ENCODE measurements at places on chromosomes 3 and 15.

DNA sequence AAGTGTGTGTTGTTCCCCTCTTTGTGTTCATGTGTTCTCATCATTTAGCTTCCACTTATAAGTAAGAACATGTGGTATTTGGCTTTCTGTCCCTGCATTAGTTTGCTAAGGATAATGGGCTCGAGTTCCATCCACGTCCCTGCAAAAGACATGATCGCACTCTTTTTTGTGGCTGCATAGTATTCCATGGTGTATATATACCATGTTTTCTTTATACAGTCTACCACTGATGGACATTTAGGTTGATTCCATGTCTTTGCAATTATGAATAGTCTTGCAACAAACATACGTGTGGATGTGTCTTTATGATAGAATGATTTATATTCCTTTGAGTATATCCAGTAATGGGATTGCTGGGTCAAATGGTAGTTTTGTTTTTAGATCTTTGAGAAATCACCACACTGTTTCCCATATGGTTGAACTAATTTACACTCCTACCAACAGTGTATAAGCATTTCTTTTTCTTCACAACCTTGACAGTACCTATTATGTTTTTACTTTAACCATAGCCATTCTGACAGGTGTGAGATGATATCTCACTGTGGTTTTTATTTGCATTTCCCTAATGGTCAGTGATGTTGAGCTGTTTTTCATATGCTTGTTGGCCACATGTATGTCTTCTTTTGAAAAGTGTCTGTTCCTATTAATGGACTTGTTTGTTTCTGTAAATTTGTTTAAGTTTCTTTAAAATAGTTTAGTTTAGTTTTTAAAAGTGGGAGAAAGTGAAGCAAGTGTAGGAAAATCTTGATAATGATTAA is 21.9 kb upstream of the SLC30A4 start:
- DNase-seq, result no peak

DNA sequence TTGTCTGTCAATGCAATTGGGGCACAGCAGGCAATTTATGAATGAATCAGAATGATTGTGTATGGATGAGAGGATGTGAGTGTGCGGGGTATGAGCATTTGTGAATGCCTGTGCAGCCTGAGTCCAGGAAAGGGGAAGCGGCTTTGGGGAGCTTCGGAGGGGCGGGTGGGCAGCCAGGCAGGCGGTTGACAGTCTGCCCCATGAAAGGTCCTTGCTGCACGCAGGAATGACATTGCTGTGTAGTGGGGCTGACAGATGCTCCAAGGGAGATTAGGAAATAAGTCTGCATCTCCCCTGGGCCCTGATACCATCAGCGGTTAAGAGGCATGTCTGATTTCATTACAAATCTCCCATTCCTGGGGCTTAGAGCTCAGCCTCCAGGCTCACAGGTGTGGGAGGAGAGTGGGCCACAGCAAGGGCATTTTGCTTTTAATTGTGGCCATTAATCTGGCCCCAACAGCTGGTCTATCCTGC is 26.4 kb upstream of the TSPAN3 start:
- no peak for DNase-seq

DNA sequence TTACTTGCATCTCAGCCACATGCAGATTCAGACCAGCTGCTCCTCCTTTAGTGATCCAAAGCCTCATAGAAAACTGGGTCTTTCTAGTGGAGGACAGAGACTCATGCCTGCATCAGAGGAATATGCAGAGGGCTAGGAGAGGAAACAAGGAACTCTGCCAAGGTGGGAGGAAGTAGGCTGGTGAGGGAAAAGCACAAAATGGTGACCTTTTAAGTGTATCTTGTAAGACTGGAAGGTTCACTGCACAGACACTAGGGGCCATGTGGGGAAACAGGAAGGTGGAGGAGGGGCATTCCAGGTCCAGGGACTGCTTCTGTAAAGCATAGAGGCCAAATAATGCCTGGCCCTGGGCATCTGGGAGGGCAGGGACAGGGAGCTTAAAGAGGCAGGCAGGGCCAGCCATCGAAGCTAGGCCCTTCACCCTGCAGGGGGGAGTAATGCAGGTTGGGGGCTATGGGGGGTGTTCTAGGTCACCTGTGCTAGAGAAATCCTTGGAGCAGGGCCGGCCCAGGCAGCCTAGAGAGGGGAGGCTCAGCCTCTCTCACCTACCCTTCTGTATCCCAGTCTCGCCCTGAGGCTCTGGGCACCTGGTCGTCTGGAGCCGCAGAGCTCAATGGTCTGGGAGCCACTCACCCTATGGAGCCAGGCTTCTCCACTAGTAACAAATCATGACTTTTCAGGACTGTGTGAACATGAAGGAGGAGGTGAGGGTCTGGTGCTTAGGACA is 117.7 kb downstream of the DNAJB8 start:
- DNase-seq, result no peak

DNA sequence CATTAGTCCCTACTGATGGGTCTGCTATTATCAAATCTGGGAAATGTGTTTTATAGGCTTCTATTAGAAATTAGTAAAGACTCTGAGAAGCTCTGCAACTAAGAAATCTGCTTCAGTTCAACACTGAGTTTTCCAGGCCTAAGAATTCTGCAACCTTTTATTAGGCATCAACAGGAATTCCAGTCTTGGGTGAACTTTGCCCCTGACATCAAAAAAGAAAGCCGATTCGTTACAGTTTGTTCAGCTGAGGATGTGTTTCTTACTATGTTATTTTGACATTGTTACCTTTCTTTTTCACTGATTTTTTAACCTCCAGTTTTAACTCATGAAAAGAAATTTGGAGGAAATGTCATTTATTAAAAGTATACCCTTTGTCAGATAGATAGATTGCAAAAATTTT is 131.5 kb upstream of the KCNH8 start:
- no peak for DNase-seq

- no peak for DNase-seq
Measured at GRCh38 chr15:96093063-96093462, 237.4 kb upstream of the NR2F2 start.

Data from T-helper 1 cell (primary cell).